ENCODE measurements at places on chromosomes 6 and 20.

DNA sequence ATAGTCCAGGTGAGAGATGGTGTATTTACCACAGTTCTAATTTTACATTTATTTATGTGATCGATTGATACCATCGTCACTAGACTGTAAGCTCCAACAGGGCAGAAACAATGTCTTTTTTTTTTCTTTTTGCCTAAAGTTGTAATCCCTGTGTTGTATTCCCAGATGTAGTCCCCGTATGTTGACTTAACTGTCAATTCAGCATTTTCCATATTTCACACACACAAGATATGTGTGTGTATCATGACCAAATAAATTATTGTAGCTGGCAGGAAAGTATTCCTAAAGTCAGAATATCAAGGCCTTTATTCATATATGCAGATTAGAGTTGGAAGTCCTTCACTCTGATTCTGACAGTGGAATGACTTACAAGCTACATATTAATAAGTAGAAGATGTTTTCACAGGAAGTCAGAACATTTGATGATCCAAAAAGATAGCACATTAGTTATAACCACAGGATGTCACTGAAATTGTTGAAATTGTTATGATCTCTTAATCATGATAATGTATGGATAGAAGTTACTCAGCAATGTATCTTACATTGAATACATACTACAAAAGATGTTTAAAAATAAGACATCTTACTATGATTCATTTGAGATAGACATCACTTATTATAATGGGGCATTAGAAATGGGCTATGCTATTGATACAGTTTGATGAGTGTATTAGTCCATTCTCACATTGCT is 10.6 kb downstream of the RNF182 start:
- no peak for DNase-seq

DNA sequence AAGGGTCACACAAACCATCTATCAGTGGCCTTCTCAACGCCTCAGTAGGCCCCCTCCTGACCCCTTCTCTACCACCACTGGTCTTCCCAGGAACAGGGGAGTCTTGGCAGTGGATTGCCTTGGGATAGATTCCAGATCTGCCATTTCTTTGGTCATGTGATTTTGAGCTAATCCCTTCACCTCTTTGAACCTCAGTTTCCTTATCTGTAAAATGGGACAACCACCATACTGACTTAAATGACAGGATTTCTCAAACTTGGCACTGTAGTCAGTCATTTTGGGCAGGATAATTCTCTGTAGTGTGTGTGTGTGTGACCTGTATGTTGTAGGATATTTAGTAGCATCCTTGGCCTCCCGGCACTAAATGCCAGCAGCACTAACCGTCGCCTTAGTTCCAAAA is 89.1 kb downstream of the CDH22 start:
- no peak for DNase-seq

- DNase-seq, result no peak
These were observed 22.4 kb upstream of the RIMS4 start for GRCh38 chr20:44832724-44833123.

GRCh38 chr6:11632795-11633511 is 95.4 kb downstream of the TMEM170B start:
- no peak for DNase-seq

DNA sequence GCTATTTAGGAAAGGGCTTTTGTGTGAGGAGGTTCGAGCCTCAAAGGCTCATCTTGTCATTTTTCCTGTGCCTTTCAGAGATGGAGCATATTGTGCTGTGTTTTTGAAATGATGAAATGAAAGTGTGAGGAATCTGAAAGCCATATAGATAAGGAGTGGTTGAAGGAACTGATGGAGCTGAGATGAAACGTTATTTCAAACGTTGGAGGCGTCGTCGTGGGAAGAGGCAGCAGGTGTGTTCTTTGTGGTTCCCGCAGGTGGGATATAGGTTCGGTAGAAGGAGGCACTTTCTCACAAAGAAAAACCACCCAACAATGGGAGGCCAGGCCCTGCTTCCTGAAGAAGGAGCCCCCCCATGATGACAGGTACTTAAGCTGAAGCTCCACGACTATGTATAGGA is 83.2 kb upstream of the SNAP25 start:
- no peak for DNase-seq

GRCh38 chr6:38715016-38715689 is at the start of gene DNAH8:
TSS of gene DNAH8 (plus strand) at chr6:38715311. CDS start at chr6:38722810, 7,499 bp downstream.
- no peak for DNase-seq

GRCh38 chr6:144156991-144157390 is 6.7 kb downstream of the STX11 start:
- no peak for DNase-seq

DNA sequence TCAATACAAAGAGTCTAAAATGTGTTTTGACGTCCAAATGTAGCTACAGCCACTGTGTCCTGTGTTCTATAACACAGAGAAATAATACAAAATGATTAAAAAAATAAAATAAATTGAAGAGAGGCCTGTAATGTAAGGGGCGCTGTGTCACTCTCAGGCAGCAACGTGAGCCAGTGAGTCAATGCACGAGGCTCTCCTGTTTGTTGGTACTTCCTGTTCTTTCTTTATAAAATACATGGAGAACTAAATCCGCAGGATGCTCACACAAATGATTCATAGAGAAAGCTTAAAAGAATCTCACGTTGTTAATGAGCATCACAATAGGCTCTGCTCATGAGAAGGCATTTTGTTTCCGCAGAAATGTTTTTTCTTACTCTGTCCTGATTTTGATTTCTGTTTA is 635.0 kb upstream of the AGPAT4 start:
- no peak for DNase-seq

DNA sequence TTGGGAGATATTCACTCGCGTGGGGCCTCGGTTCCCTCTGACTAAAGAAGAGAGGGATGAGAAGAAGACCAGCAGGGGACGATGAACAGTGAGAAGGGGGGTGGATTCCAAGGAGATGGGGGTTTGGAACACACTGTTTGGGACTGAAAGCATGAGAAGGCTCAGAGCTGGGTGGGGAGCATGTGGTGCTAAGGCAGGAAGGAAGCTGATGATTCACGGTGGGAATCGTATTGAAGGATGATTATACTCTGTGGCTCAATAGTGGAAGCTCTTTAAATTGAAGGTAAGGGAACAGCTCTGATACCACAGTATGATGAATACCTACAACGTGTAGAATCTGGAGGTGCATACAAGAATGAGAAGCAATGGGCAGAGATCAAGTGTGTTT is 117.5 kb upstream of the KCNK16 start:
- DNase-seq, result no peak

DNA sequence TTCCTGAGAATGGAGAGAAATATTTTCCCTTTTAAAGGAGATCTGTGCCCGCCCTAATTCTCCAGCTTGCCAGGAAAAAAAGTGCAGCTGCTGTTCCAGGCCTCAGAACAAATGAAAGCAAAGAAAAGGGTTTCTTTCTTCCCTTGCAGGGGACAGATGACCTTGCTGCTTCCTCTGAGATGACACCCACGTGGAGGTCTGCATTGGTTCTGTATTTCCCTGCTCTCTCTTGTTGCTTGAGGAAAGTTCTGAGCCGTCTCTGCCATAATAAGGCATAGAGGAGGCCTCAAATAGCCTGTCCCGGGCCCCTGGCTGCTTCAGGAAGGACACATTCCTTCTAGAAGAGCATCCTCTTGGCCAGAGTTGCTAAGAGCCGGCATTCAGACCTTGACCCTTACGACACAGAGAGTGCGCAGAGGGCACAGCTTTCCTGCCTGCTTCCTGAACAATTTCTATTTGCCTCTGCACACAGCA is 501.8 kb upstream of the SULF2 start:
- no peak for DNase-seq
